Stimulated activated CD8-positive, alpha-beta memory T cell treated with anti-CD3 and anti-CD28 coated beads, Interleukin-4, amount 100 ng/mL, for 4 hours (primary cell): ENCODE measurements at places on chromosomes 1 and 21.
A peak's percentile ranks its signal among the peaks of the same experiment; 100 is the strongest.

- DNase-seq = no peak
These were observed 8.6 kb downstream of the E2F2 start for GRCh38 chr1:23522244-23522982.

- no peak for DNase-seq
These were observed 5.5 kb upstream of the SYNJ1 start for GRCh38 chr21:32733356-32733755.

DNA sequence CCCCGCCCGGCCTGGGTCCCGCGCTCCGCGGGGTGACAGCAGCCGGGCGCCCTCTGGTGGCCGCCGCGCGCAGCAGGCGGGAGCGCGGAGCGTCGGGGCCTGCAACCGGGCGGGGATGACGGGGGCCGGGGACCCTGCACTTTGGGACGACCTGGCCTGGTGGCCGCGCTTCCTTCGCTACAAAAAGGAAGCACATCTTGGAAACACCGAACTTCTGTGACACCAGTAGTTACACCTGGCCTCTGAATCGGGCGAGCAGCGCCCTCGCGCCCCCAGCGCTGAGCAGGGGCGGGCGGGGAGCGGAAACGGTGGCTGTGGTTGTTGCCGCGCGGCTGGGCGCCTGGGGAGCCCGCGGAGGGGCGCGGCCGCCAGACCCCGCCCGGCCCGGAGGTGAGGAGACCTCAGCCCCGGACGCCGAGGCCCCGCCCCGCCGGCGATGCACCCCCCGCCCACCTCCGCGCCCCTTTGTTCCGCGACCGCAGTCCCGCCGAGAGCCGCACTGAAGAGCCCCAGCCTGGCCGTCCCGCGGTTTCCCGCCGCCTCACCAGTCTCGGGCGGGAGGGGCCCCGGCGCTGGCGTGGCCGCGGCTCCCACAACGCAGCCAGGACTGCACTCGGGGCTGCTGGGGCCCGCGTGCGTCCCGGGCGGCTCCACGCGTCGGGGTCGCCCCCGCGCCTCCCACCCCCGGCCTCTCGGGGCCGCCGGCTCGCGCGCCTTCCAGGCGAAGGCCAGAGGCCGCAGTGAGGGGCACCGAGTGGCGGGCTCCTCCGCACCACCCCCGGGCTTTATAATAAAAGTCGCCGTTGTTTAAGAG is 59.3 kb downstream of the H3-3A start:
- peak; percentile 46 for DNase-seq

GRCh38 chr1:47452426-47452825 is 14.6 kb downstream of the FOXD2 start:
- no peak for DNase-seq

- no peak for DNase-seq
These were observed 81.4 kb downstream of the SLC44A5 start for GRCh38 chr1:75529488-75529887.

- DNase-seq = no peak
These were observed 1.9 kb downstream of the RUNX3 start for GRCh38 chr1:24927988-24928688.

DNA sequence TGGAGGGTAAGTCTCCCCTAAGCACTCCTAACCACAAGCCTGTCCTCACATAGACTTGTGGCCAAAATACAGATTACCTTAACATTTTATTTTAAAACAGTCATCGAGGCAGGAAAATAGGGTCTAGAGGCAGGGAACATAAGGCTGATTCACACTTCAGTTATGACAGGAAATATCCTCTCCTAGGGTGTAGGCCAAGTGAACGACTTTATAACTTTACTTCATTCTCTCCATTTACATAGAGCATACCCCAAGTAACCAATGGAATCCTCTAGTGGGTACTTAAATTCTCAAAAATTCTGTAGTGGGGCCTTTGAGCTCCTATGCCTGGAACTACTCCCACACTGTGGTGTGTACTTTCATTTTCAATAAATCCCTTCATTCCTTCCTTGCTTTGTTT is 113.0 kb downstream of the WDR3 start:
- no peak for DNase-seq
